ENCODE measurements at places on chromosomes 6 and 20.

- no peak for DNase-seq
Observed at GRCh38 chr6:169277619-169278018, 24.0 kb upstream of the THBS2 start.

DNA sequence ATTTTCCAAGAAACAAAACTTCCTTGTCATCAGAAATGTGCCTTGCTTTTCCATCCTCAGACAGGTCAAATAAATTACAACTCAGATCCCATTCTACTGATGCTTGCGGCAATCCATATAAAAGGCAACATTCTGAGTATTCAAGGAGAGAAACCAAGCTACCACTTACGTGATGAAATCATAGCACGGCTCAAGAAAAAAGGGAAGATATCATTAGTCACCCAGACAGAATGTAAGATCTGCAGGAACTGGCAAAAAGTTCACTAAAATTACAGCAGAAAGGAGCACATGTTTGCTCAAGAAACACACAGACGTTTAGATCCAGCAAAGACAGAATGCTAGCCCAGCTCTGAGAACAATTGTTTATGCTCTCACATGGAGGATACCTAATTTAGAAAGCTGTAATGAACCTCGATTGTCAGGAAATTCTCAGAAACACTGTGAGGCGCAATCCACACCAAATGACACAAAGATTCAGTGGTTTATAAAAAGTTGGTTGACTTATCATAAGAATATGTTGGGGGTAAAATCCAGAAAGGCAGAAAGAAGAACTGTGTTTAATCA is 304.2 kb downstream of the ADGRG6 start:
- DNase-seq = no peak

GRCh38 chr6:153729189-153729588 is 309.9 kb upstream of the OPRM1 start:
- no peak for DNase-seq

DNA sequence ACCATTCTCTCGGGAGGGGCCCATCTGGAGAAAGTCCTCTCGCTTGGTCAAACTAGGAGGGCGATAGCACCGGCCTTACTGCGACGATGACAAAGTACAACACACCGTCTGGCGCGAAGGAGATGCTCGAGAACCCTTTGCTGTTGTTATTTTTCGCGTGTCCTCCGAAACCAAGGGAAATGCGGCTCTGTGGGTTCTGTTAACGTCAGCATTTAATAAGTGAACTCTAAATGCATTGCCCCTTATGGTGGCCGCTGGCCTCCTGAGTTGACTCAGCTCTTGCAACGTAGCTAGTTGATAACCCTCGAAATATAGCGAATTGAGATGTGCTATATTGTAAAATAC is 577 bp upstream of the SCAND1 start:
- no peak for DNase-seq

DNA sequence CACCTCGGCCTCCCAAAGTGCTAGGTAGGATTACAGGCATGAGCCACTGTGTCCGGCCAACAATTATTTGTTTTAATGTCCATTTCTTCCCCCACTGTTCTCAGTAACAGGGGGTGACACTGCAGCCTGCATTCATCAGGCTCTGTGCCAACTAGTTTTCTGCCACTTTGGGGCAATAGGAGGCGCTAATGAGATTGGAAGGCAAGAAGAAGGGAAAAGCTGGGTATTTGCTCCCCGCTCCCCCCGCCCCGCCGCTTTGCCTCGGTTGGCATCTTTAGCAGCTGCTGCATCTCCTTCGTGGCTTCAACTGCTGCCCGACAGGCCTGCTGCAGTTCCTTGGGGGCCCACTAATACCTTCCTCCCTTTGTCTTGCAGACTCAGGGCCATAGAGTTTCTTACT is 35.0 kb upstream of the MDGA1 start:
- DNase-seq = no peak

GRCh38 chr6:129889580-129889979 is 28.5 kb upstream of the TMEM244 start:
- no peak for DNase-seq

DNA sequence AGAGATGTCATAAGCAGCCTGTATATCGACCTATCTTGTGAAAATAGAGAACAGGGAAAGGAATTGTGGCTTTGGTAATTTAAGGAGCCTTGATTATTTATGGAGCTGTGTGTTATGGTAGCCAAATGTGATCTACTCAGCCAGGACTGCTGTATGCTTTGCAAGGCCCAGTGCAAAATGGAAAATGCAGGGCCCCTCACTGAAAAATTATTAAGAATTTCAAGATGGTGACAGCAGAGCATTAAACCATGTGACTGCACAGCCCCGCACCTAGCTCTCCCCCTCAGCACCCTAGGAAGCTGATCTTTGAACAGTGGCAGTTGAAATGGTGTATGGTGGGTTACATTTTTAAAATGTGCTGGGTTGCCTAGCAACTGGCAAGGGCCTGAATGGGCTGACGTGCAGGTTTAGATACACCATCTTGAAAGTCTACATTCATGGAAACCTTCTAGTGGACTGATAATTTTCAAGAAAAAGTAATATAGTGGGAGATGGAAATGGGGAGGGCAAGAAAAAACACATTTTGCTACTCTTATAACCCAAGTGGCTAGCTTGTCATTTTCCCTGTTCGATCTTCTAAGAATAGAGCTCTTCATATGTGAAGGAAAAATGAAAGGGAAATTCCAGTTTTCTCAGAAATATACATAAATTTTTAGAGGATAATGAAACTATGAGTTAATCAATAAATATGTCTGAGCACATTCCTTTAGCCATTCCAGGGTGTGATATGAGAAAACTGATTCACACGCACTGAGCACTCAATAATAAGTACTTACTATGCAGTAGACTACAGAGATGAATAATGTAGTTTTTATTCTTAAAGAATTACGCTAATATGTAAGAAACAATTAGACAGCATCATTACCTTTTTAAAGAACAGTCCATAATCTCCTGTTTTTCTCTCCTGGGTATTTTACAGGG is 208.0 kb downstream of the ARHGAP18 start:
- no peak for DNase-seq

- DNase-seq = no peak
Observed at GRCh38 chr6:104954190-104954797, 2.6 kb upstream of the LIN28B start.

- no peak for DNase-seq
Observed at GRCh38 chr6:113381959-113382358, 475.2 kb upstream of the MARCKS start.

GRCh38 chr6:97947841-97948240 is 664.8 kb upstream of the MMS22L start:
- DNase-seq = no peak

- no peak for DNase-seq
Observed at GRCh38 chr6:167778497-167779128, 48.1 kb upstream of the AFDN start.

GRCh38 chr6:28960846-28961500 is 37.2 kb upstream of the TRIM27 start:
- DNase-seq = no peak

GRCh38 chr6:170283212-170284081 is 7.4 kb downstream of the DLL1 start:
- no peak for DNase-seq

GRCh38 chr20:39876976-39877635 is 811.9 kb downstream of the MAFB start:
- no peak for DNase-seq

DNA sequence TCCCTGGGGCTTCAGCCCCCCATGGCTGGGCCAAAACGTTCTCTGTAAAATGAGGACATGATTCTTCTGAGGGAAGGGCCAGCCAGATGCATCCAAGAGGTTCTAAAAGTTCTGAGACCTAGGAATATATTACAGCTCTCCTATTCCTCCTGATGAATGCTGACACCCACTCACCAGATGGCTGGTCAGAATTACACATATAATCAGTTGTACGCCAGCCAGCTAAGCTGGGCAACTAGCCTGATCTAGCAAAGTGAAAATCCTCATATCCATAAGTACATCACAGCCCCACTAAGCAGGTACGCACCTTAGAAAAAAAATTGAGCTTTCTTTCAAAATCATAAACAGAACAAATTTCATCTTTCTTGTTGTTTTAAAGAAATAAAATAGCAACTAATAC is 34.8 kb downstream of the C6orf118 start:
- no peak for DNase-seq

GRCh38 chr6:154453329-154453728 is 57.2 kb downstream of the CNKSR3 start:
- no peak for DNase-seq

DNA sequence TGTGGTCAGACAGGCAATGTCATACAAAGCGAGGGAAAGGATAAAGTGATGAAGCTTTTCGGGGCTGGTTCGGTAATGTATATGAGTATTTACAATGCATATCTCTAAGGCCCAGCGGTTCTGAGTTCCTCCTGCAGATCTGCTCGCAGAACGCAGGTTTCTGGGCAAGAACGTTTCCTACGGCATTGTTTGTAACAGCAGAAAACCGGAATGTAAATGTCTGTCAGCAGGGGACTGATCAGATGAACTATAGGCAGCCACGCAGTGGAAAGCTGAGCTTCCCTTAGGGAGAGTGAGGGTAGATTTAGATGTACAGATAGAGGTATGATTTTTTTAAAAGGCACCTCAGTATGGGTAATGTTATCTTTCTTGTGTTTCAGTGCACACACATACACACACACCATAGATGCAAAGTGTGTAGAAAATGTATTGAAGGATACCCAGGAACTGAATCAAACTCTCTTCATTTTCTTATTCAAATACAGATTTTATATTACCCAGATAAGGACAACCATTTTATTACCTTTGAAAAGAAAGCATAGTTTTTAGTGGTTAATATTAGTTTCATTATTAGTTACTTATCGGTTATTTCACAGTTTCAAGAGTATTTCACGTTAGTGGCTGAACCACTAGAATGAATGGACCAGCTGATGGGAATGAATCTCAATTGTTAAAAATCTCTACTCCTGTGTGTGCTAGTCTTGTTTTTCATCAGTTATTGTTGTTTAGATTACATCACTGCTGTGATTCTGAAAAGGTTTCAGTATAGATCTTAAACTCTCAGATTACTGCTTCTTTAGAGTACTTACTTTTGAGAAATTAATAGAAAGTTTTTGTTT is 56.2 kb downstream of the SNX9 start:
- DNase-seq = no peak

- no peak for DNase-seq
Observed at GRCh38 chr20:56386219-56386618, 5.8 kb downstream of the AURKA start.

- no peak for DNase-seq
Observed at GRCh38 chr20:37294262-37294981, 5.0 kb downstream of the MANBAL start.

GRCh38 chr6:168951217-168951616 is 302.4 kb downstream of the THBS2 start:
- DNase-seq = no peak

DNA sequence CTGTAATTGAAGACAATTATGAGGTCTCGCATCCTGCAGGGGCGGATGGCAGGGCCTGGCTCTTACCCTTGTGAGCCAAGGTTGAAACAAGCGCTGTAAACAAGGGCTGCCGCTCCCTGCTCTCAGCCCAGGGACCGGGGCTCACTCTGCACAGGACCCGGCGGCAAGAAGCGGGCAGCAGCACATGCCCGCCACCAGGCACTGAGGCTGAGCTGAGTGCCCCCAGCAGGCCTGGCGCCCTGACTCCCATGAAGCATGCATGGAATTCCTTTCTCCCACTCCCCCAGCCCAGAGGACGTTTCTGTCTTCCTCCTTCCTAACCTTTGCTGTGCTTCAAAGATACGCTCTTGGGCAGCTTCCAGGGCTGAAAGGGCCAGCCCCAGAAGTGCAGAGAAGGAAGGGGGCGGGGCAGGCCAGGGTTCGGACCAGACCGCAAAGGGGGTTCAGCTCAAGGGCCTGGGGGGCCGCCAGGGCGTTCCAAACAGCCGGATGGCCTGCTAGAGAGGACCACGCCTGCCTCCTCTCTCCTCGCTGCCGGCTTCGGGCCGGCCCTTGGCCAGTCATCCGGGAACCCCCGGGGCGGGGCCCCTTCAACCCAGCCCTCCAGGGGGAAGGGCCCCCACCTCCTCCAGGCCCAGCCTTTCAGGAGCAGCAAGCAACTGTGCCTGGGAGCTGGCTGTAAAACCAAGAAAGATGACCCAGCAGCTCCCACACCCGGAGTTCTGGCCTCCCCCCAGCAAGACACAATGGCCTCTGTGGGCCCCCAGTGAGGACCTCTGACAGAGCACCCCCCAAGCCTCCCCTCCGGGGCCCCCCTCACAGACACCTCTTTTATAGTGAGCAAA is 109.9 kb downstream of the NOL4L start:
- no peak for DNase-seq

DNA sequence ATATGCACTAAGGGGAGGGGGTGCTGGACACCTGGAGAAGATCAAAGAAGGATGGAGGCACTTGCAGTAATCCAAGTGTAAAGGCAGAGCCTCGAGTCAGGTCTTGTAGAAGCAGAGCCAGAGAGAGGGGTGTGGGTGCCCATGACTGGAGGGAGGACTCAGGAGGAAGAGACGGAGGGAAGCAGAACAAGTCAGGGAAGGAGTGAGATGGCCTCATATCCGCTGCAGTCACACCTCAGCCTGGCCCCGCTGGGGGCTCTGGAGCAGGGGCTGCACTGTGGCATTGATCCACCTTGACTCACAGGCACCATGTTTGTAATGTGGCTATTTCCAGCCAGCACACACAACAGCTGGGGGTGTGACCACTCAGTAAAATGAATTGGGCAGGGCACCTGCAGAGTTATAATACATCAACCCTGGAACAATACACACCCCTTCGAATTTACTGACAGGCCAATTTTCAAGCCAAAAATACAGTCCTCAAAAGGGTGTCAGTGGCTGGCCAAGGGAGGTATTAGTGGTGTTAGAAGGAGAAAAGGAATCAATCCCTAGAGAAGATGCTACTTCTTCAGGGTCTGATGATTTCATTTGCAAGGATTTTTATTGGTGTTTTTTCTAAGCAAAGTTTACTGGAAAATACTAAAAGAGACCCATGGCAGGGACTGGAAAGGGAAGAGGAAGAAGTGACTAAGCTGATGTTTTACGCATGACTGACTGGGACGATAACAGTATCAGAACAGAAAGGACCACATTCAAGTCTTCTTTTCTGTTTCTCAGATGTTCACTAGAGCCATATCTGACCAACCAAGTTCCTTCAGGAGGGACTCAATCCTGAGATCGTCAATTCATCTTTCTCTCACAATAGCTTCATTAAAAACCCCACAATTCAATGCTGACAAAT is 18.9 kb upstream of the NXT1 start:
- no peak for DNase-seq

GRCh38 chr6:111604259-111605099 is 1.2 kb downstream of the TRAF3IP2 start:
- DNase-seq = no peak

DNA sequence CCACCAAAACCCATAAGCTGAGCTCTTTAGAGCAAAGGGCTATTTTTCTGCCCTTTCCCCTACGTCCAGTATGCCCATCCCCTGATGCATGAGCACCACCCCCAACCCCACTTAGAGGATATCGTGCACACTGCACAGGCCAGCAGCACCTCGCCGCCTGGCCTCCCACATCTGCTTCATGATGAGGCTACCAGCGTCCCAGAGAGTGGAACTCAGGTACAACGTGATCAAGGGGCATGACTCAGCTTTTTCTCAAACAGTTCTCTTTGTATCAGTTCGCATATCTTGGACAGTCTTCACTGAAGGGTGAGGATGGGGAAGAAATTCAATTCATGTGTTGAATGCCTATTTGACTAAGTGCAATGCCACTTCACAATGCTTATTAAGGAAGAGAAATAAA is 81.9 kb upstream of the QKI start:
- DNase-seq = no peak

Data from stimulated activated CD4-positive, alpha-beta T cell treated with anti-CD3 and anti-CD28 coated beads, Interleukin-15, amount 100 ng/mL, for 48 hours (primary cell).